ENCODE measurements at places on chromosomes 12 and 14.

DNA sequence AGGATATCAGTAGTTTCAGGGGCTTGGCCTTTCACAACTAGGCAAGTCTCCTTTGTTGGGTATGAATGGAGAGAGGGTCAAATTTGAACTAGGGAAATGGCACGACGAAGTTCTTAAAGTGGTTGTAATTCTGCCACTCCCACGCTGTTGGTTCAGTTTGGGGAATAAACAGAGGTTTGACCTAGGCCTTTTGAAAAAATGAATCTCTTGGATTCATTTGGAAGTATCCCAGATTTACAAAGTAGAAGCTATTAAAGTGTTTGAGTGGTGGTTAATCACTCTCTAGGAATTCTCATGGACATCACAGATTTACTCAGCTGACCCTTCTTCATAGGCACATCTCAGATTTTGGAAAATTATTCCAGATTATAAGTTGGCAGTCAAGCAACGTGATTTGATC lies 14.8 kb downstream of the BATF start:
- no peak for DNase-seq

DNA sequence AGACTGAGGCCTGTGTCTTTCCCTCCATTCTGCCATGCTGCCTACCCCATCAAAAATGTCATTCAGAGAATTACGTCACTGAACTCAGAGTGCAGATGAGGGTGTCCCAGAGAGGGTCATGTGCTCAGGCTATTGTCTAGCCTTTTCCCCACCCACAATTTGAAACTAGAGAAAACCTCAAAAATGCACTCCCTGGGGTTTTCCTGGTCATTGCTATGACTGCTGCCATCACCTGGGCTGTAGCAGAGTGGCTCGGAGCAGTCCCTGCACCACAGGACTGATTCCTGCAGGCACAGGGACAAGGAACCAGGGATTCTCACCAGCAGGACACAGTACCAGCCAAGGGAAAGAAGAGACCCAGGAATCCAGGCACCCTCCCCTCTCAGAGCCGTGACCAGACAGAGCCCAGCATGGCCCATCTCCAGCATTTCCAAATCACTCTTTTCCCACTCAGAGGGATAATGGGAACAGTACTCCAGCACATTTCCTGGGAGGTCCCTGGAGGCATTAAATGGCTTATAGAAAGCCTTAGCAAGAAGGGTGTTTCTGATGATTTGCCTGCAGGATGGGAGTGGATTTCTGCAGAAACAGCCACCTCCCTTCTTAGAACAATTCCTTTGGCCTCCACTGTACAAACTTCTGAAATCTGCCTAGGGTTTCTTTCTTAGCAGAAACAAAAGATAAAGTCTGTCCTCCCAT lies 45.9 kb downstream of the VWF start:
- no peak for DNase-seq

GRCh38 chr14:67911562-67911961 lies 92.0 kb downstream of the RAD51B start:
- DNase-seq: no peak

DNA sequence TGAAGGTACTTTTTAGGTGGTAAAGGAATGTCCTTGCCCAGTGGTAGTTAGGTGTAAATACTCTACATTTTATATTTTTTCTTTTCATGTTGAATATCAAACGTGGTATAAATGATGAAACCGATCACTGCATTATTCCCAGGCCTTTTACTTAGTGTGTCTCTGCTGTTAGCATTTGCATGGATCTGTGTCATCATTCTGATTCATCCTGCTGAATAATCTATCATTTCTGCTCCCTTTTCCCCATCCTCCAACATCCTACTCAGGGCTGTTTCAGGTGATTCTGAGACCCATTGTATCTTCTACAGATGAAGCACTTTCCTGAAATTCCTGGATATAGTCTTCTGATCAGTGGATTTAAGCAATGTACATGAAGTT lies 61.0 kb upstream of the PTHLH start:
- DNase-seq: no peak

DNA sequence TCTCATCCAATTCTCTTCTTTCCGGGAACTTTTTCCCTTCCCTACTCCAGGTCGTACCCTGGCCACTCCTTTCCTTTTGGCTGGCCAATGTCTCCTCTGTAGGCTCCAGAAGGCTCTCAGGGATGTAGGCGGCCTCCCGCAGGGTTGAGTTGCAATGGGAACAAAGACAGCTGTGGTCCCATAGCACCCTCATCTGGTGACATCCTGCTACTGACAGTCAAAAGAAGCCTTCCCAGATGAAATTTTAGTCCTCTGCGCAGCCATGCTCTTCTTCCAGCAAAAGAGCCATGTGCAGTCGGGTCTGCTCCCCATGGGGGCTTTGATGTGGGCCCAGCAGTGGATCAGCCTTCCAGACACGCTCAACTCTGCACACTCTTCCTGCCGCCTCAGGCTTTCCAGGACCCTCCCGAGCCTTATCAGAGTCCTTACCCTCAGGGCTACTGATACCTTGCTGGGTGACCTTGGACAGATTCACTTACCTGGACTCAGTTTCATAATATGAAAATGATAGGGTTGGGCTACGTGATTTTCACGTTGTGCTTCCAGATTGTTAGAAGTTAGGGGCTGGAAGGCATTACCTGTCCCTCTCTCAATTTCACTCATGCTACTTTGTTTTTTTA lies 5.5 kb upstream of the CELA1 start:
- DNase-seq: peak; percentile 73

GRCh38 chr12:131896080-131896810 lies 1.8 kb downstream of the ULK1 start:
- peak; percentile 94 for DNase-seq

DNA sequence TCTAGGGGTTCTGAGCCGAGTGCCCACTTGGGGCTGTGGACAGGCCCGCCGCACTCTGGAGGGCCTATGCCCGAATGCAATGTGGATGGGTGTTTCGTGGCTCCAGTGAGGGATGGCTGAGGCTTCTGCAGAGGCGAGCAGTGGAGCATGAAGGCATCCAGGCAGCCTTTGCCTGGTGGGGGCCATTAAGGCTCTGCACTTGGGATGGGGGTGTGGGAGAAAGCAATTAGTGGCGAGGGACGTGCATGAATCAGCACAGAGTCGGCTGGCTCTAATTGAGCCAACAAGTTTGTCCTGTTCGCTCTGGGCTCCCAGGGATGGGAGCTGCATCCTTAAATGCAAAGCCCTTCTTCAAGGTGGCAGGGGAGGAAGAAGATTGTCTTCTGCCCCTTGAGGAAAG lies 346.9 kb upstream of the FKBP4 start:
- no peak for DNase-seq

GRCh38 chr12:55712700-55713415 lies 3.0 kb upstream of the BLOC1S1 start:
- DNase-seq: no peak

- no peak for DNase-seq
Observed at GRCh38 chr14:67468378-67468730, 20.2 kb downstream of the TMEM229B start.

- no peak for DNase-seq
Observed at GRCh38 chr14:74364271-74364880, 16.1 kb downstream of the VRTN start.

DNA sequence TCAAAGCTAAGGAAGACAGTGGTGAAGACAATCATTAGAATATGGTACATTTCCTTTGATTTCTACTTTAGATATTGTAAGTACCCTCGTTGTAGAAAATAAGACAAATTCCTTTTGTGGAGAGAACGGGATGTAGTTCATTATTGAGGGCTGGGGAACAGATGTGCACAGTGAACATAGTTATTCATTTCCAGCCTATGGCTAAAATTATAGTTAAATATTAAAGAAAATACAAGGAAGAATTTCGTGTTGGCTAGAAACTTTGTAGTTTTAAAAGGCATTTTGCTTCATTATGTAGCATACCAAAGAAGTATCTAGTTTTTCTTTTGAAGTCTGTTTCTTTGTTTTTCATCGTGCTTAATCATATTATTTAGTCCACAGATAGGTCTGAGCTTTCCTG lies 201.8 kb downstream of the ESR2 start:
- DNase-seq: no peak

DNA sequence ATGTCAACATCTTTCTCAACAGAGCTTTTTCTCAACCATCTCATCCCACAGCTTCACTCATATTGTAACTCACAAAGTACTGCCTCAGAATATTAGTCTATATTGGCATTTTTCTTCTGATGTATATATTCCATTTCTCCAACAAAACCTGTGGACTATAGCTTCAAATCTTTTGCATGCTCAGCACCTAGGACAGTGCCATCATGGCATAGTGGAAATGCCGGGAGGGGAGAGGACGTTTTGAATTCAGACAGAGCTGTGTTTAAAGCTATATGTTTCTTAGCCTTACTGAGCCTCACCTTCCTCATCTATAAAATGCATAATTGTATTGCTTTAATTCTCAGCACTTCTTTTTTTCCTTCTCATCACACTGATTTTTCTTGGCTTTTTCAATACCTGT lies 452.6 kb downstream of the GALC start:
- DNase-seq: no peak

DNA sequence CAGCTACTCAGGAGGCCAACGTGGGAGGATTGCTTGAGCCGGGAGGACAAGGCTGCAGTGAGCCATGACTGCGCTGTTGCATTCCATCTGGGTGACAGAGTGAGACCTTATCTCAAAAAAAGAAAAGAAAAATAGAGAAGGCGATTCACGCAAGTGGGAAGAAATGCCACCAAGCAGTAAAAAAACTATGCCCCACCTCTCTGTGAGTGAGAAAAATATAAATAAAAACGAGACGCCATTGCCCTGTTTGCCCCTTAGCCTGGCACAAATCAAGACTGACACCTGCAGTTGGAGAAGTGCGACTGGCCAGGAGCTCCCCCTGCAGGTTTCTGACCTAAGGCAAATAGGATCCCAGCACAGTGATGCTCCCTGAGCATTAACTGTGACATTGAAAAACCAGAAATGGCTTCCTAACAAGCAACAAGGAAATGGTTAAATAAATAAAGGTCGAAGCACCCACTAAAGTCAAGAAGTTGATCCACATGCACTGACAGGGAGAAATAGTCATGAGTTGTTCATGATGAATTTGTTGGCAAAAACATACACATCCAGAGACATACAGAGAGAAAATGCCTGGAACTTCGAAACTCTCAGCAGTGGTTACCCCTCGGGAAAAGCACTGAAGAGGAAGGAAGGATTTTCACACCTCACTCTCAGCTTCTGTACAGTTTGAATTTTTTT lies 21.1 kb downstream of the GSC start:
- no peak for DNase-seq

GRCh38 chr14:74574706-74575105 lies 37.3 kb downstream of the LTBP2 start:
- no peak for DNase-seq

- DNase-seq: peak; percentile 84
Observed at GRCh38 chr12:118103601-118104382, at the start of gene VSIG10. Gene VSIG10 (minus strand): TSS chr12:118104011. CDS start chr12:118103671, 340 bp downstream.

DNA sequence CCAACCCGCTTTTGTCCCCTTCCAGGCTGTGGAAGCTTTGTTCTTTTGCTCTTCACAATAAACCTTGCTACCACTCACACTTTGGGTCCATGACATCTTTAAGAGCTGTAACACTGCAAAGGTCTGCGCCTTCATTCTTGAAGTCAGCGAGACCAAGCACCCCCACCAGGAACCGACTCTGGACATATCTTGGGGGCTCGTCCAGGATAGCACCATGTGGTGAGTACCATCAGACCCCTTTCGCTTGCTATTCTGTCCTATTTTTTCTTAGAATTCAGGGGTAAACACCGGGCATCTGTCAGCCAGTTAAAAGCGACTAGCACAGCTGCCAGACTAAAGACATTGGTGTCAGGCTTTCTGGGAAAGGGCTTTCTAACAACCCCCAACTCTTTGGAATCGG lies 137.6 kb upstream of the PPFIA2 start:
- DNase-seq: no peak

DNA sequence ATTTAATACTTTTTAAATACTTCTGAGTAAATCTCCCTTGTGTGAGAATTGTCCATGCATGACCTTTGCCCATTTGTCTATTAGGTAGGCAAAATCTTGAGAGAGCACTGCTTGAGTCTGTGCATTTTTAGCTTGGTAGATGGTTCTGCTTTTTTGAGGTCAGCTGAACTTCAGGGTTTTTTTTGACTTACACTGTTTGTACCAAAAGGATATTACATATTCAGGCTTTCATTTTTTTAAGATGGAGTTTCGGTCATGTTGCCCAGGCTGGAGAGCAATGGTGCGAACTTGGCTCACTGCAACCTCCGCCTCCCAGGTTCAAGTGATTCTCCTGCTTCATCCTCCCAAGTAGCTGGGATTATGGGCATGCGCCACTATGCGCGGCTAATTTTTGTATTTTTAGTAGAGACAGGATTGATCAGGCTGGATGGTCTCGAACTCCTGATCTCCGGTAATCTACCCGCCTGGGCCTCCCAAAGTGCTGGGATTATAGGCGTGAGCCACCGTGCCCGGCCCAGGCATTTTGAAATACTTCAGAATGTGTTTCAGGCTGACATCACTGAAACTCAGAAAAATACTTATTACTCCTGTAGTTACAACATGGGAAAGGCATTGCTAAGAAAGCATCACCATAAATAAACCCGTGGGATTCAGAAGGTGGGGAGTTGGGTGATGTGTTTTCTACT lies 11.1 kb downstream of the RASSF3 start:
- no peak for DNase-seq

GRCh38 chr12:25186038-25186787 lies 8.7 kb downstream of the DNAI7 start:
- no peak for DNase-seq

DNA sequence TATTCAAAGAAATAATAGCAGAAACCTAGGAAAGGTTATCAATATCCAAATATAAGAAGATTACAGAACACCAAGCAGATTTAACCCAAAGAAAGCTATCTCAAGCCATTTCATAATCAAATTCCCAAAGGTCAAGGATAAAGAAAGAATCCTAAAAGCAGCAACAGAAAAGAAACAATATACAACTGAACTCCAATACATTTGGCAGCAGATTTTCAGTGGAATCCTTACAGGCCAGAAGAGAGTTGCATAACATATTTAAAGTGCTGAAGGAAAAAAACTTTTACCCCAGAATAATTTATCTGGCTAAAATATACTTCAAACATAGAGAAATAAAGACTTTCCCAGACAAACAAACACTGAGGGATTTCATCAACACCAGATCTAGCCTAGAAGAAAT lies 54.3 kb downstream of the DENND5B start:
- no peak for DNase-seq

DNA sequence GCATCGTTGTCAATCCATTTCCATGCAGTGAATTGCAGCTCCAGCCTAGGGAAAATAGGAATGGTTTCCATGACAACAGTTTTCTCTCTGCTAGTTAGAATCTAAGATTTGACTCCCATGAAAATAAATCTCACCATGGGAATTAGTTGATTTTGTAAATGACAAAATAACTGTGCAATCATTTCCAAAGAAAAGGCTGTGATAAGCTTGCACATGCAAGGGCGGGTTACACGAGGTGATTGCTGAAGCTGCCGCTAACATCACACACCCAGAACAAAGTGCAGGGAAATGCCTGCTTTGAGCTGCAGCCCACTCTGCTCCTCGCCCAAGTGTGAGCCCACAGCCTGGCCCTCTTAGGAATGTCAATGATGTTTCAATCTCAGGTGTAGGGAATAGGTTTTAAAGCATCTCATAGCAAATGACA lies 53.8 kb downstream of the TRIM9 start:
- no peak for DNase-seq

DNA sequence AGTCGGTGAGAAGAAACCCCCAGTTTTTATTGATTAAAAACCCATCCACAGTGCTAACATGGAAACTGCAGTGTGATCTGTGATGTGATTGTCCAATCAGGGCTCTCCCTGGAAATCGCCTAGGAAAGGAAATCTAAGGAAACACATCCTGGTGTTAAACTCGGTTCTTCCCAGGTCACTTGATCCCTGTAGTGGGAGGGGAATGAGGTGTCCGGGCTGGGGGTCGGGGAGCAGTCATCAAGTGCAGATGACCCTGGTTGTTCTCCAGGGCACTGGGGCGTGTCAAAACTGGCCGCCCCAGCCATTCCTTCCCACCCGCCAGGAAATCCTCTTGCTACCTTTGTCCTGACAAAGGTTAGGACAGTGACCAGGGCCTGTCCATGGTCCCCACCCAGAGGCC lies 20.8 kb downstream of the RAB35 start:
- no peak for DNase-seq

All from adrenal gland (tissue), 19 donors.